ENCODE measurements at places on chromosomes 16 and 17.

GRCh38 chr16:70561623-70562022, 38.0 kb downstream of the SF3B3 start:
- no peak for DNase-seq

DNA sequence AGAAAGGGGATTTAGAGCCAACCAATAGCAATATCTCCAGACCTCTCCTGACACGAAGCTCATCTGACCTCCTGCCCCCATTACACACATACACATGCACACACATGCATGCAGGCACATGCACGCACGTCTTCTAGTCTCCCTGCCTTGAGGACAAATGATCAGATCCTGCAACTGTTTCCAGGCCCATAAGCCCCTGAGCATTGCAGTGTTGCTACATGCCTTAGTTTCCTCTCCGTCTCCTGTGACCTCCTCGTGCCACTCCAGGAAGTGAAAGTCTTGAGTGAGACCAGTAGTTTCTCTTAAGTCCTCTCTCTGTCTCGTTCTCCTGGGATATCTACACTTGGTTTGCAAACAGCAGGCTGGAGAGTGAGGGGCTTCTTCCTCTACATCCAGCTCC, 8.2 kb downstream of the CIITA start:
- DNase-seq, result no peak

DNA sequence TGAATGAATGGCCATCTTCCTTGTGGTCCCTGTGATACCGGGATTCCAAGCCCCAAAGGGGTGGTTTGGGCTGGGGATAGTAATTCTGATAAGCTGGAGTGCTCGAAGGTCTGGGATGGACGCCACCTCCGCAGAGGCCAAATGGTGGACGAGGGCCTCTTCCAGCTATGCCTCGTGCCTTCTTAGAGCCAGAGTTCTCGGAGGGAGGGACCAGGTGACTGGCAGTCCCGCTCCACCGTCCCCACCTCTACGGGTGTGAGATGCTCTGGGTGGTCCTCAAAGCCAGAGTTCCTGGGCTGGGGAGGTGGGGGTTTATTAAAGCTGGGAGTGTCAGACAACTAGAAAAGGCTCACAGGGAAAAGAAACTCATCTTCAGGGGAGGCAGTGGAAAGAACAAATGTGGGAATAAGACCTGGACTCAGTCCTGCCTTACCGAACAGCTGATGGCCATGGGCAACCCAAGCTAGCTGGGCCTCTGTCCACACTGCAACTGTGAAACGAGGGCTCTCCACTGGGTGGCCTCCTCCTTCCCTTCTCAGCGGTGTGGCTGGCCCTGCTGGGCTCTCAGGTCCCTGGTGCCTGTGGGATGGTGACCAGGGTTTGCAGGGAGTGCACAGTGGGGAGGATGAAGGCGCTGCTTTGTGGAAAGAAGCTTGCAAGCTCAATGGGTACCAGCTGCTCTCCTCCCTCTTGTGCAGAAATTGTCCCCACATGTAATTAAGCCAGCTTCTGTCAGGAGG, 75.2 kb downstream of the N4BP1 start:
- no peak for DNase-seq

DNA sequence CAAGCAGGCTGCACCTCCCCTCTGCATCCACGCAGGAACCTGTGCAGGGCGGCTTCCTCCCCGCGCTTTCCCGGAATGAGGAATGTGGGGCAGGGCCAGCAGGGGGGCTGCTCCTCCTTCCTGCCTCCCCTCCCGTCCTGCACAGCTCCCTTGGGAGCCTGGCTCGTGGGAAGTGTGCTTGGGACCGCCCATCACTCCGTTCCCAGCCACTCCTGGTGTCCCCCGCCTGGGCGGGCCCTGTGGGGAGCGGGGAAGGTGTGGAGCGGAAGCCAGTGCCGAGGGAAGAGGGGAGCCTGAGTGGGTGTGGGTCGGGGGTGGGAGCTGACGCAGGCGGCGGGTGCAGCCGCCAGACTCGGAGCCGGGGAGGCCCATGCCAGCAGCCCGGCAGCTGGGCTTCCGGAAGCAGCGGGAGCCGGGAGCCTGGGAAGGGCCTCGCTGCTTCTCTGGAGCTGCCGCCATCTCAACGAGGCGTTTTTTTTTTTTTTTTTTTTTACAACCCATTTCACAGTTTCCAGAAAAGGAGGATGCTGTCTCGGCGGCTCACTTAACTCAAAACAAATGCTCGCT, 24.1 kb downstream of the BAHCC1 start:
- DNase-seq, result peak; percentile 86

- no peak for DNase-seq
Measured at GRCh38 chr17:50093246-50093645, 1.9 kb upstream of the PDK2 start.

- peak; percentile 77 for DNase-seq
Measured at GRCh38 chr17:16406742-16407674, 8.4 kb upstream of the TRPV2 start.

Measured in nephron progenitor cell (in vitro differentiated cells).